ENCODE measurements at places on chromosomes 1 and 21.

DNA sequence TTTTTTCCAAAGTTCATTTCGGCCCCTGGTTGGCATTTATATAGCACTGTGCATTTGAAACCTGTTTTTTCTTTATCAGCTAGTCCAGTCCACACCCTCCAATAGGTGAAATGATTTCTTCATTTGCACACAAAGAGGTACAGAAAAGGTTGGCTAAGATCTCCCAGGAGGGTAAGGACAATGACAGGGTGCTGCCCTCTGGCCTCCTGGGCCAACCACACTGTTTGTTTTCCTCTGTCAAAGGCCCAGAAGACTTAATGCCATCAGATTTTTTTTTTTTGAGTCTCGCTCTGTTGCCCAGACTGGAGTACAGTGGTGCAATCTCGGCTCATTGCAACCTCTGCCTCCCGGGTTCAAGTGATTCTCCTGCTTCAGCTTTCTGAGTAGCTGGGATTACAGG is 70.1 kb upstream of the EFHD2 start:
- no peak for DNase-seq

DNA sequence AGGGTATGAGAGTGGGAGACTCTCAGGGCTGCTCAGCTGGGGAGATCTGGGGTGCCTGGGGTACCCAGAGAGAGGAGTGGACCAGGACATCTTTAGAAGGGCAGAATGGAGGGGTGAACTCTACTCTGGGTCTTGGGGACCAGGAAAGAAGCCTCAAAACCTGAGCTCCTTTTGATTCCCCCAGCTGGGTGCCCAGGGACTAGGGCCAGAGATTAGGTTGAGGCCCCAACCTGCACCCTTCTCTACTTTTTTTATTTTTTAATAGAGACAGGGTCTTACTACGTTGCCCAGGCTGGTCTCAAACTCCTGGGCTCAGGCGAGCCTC is 1.9 kb downstream of the PDZK1IP1 start:
- no peak for DNase-seq

DNA sequence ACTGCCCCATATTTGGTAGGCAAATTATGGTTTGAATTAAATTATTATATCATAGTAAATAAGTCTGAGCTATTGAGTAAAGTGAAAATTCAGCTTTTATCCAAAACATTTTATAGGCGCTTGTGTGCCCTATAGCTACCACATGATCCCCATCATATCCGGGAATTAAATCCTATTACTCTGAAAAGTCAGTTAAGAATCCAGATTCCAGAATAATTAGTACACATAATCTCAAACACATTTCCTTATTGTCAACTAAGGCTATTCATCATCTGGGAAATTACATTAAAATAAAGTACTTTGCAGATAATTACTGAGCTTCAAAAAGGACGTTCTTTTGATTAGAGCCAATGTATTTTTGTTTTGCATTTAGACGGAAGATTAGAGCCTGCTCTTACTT is 72.3 kb downstream of the CTH start:
- DNase-seq = no peak

DNA sequence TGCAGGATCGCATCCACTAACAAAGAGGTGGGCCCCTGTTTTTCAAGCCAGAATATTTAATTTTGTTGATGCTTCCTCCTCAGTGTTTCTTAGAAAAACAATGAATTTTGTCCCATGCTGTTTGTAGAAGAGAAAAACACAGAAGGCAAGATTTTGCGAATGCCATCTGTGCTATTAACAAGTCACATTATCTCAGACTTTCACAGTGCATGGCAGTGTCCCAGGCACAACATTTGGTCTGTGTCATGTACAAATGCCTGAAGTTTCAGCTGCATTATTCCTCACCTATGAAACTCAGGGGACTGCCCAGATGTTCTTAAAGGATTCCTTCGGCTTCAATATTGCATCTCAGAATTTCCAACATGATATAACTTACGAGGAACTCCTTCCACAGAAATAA is 99.6 kb upstream of the ZC3H11B start:
- DNase-seq = no peak

DNA sequence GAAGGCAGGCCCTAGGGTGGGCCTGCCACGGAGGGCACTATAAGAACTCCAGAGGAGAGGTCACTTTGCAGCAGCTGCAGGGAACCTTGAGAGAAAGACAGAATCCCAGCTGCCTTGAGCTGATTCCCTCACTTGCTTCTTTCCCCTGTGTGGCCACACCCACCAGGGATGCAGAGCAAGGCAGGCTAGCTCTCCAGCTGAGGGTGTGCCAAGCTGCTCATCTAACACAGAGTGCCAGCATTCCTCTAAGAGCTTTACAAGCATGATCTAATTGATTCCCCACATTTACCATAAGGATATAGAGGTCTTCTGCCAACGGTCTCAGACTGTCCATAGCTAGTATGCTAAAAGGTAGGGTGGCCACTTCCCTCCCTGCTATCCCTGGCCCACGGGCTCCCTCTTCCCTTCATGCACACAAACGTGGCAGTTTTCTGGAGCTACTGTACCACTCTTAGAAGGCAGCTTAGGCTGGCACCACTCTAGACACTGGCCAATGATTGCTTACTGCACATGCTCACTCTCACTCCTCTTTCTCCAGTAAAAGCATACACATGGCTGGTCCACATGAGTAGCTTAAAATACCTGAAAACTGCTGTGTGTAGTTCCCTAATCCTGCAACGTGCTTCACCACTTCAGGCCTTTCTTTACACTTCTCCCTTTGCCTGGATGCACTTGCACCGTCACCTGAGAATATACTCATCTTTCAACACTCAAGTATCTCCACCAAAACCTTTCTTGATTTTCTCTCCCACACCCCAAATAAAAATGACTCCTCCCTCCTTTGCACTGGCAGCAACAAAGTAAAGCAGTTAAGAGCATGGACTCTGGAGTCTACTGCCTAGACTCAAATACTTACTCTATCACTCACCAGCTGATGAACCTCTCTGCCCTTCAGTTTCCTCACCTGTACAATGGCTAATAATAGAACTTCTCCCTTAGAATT is 57.7 kb downstream of the DMAP1 start:
- no peak for DNase-seq

- DNase-seq = no peak
Measured at GRCh38 chr1:154442006-154442740, 37.0 kb downstream of the IL6R start.

GRCh38 chr1:50940291-50940690 is 19.8 kb downstream of the FAF1 start:
- DNase-seq = no peak

GRCh38 chr1:17360272-17360956 is 11.6 kb upstream of the PADI6 start:
- no peak for DNase-seq

DNA sequence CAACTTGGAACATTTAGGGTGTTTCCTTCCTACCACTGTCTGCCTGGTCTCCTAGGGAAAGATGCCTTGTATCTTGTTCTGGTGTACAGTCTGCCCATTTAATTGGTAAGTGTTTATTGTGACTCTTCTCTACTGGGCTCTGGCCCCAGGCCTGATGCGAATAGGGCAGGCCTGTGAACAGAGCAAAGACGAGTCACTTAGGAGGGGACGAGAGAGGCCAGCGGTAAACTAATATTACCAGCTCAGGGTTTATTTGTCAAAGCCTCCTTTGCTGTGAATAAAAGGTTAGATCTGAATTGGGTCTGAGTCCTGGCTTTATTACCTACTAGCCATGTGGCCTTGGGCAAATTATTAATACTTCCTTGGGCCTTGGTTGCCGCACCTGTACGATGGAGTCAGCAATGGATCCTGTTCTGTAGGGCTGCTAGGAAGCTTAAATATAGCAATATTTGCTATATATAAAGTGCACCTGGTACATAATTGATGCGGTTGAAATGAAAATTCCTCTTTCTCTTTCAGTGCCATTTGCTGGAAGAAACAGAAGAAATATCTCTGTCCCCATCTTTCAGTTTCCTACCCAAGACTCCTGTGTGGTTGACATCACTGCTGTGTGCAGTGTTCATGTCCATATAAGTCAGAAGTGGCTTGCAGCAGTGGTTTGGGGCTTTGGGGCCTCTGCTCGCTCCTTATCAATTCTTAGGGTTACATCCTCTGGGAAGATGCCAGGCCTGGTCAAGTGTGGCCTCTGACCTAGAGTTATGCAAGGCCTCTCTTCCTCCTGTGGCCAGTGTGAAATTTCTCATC is 32.4 kb downstream of the MAPKAPK2 start:
- no peak for DNase-seq

GRCh38 chr1:8020032-8020431 is 6.1 kb downstream of the ERRFI1 start:
- DNase-seq = no peak

- no peak for DNase-seq
Measured at GRCh38 chr1:212328248-212328647, 43.0 kb downstream of the PPP2R5A start.
